ENCODE measurements at places on chromosomes 1 and 21.
A peak's percentile ranks its signal among the peaks of the same experiment; 100 is the strongest.

DNA sequence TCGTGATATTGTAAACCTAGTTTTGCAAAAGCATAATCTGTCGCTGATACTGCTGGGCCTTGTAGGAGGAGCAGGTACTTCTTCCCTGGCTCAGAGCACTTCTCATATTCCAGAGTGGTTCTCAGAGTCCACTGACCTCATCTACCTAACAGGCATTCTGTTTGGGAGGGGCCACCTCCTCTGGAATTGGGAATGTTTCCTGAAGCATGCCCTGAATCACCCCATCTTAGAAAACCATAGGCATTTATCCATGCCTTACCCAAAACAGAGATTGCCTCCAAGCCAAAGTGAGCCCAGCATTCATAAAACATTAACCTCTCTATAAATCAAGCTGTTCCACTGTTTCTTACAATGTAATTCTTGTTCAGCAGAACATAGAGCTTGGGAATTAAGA, 35.1 kb downstream of the SLC44A3 start:
- H3K36me3 ChIP-seq: peaks cover 22% of the 10 kb centered on the region
- peak overlapping the region; percentile 78 for H3K27ac ChIP-seq
- H3K4me3 ChIP-seq: peak overlapping the region; percentile 67
- DNase-seq: no peak

- no peaks in the 10 kb centered on the region for H3K4me1 ChIP-seq
- no peak overlapping the region for H3K27ac ChIP-seq
- peaks cover 87% of the 10 kb centered on the region for H3K27me3 ChIP-seq
- no peak for DNase-seq
These were observed 12.4 kb upstream of the UMODL1 start for GRCh38 chr21:42058631-42059111.

- no peak overlapping the region for H3K4me3 ChIP-seq
- DNase-seq: no peak
- no peak overlapping the region for H3K27ac ChIP-seq
- H3K4me1 ChIP-seq: peaks cover 2% of the 10 kb centered on the region
- no peaks in the 10 kb centered on the region for H3K27me3 ChIP-seq
These were observed 4.5 kb upstream of the SDE2 start for GRCh38 chr1:226003502-226004170.

DNA sequence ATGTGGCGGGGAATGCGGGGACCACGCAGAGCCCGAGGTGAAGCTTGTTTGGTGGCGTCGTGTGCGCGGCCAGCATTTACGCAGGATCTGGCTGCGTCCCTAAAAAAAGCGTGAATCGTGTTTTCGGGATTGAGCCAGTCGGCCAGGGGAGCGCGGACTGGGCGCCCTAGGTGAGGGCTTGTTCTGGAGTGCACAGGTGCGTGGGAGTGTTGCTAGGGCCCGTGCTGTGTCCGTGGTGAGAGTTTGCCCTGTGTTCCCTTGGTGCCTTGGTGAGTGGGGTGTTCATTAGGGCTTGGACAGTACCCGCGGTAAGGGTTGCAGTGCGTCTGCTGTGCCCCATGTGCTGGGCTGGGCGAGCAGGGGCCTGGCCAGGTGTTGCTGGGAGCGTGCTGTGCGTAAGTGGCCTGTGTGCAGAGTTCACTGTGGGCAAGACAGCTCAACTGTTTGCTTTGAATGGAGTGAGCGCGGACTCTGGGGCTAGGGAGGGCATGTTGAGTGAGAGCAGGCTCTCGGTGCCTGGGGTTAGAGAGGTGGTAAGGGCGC, 673 bp downstream of the CD46 start:
- peak; percentile 40 for DNase-seq
- peak overlapping the region; percentile 82 for H3K27ac ChIP-seq
- no peaks in the 10 kb centered on the region for H3K27me3 ChIP-seq
- H3K36me3 ChIP-seq: peaks cover 9% of the 10 kb centered on the region
- peaks cover 15% of the 10 kb centered on the region for H3K4me1 ChIP-seq
- H3K4me3 ChIP-seq: peak overlapping the region; percentile 99

DNA sequence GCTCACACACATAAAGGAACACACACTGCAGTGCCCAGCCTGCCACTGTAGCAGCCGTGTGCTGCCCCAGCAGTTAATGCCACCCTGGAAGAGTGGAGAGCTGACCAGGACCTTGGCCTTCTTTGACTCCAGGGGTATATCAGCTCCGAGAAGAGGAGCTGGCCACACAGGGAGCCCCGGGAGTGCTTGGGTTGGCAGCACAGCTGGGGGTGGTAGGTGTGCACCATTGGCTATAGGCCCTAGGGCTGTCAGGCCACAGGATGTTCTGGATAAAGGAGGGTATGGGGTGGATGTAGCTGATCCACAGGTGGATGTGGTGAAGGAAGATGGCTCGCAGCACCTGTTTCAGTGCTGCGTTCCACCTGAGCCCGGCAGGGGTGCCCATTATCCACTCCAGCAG, 640.5 kb downstream of the PLPP3 start:
- H3K27me3 ChIP-seq: no peaks in the 10 kb centered on the region
- H3K4me3 ChIP-seq: no peak overlapping the region

DNA sequence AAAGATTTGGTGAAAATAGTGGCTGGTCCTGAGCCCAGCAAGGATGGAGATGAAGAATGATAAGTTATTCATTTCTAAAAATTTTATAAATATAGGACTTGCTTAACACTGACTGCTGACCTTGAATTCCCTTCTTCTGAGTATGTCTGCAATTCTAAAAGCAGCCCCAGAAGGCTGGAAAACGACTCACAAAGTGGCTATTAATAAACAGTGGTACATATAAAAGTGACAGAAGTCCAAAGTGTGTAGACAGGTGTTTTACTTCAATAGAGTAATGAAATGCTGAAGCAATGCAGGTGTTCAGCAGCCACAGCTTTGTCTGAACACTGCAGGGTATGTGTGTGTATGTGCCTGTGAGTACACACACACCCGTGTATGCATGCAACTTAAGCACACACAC, 219.0 kb upstream of the NRIP1 start:
- no peaks in the 10 kb centered on the region for H3K36me3 ChIP-seq
- H3K27me3 ChIP-seq: no peaks in the 10 kb centered on the region
- no peak overlapping the region for H3K27ac ChIP-seq
- DNase-seq: no peak

DNA sequence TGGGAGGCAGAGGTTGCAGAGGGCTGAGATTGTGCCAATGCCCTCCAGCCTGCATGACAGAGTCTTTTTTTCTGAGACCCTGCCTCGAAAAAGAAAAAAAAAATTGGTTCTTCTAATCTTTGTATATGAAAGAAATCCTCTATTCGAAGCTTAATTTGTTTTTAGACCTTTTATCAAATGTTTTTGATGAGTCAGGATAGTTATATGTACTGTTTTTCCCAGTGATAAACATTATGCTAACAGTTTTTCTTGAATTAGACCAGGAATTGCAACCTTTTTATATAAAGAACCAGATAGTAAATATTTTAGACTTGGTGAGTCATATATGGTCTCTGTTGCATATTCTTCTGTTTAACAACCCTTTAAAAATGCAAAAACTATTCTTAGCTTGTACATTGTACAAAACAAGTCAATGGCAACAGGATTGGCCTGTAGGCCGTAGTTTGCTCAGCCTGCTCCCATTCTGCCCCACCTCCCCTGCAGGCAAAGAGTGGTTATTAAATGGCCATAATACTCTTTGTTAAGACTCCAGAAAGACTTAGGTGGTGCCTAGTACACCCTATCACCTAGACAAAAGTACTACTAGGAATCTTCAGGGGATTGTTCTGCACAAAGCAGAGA, 45.2 kb downstream of the LYST start:
- peak; percentile 63 for DNase-seq
- H3K4me3 ChIP-seq: no peak overlapping the region
- no peak overlapping the region for H3K27ac ChIP-seq
- H3K36me3 ChIP-seq: peaks cover 47% of the 10 kb centered on the region
- H3K27me3 ChIP-seq: no peaks in the 10 kb centered on the region

GRCh38 chr1:150320667-150320978, 710 bp upstream of the PRPF3 start:
- H3K4me1 ChIP-seq: peaks cover 2% of the 10 kb centered on the region
- no peaks in the 10 kb centered on the region for H3K27me3 ChIP-seq
- peaks cover 4% of the 10 kb centered on the region for H3K36me3 ChIP-seq
- no peak overlapping the region for H3K27ac ChIP-seq
- H3K4me3 ChIP-seq: peak overlapping the region; percentile 97
- DNase-seq: no peak
